ENCODE measurements at places on chromosomes 1 and 21.

DNA sequence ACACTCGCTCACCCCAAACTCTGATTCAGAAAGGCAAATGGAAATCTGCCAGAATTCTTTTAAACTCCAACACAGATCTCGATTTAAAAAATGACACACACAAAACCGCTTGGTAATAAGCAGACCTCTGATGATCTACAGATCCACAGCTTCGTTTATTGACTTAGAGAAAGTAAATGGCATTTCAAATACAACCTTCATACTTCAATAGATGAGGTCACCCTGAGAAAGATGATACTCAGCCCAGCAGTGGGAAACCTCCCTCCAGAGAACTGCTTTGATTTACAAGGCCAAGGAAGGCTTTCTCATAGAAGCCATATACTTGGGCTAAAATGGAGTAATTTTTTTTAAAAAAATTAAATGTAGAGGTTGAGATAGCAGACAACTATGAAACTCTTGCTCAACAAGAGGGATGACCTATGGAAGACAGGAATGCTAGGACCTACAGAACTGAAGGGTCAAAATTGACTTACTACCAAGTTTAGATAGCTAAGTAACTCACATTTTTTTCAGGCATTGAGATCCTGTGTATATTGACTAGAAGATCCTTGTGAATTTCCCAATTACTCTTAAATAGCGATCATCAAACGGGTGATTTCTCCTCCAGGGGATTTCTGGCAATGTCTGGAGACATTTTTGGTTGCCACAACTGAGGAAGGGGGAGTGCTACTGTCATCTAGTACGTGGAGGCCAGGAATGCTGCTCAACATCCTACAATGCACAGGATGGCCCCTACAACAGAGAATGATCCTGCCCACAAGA is 143.9 kb downstream of the CLIC6 start:
- DNase-seq = no peak

GRCh38 chr1:228094432-228095016 is 8.6 kb downstream of the C1orf35 start:
- DNase-seq = no peak

GRCh38 chr1:90132306-90132705 is 137.4 kb downstream of the ZNF326 start:
- DNase-seq = no peak

- DNase-seq = no peak
Observed at GRCh38 chr1:55428944-55429931, 214.1 kb upstream of the USP24 start.

DNA sequence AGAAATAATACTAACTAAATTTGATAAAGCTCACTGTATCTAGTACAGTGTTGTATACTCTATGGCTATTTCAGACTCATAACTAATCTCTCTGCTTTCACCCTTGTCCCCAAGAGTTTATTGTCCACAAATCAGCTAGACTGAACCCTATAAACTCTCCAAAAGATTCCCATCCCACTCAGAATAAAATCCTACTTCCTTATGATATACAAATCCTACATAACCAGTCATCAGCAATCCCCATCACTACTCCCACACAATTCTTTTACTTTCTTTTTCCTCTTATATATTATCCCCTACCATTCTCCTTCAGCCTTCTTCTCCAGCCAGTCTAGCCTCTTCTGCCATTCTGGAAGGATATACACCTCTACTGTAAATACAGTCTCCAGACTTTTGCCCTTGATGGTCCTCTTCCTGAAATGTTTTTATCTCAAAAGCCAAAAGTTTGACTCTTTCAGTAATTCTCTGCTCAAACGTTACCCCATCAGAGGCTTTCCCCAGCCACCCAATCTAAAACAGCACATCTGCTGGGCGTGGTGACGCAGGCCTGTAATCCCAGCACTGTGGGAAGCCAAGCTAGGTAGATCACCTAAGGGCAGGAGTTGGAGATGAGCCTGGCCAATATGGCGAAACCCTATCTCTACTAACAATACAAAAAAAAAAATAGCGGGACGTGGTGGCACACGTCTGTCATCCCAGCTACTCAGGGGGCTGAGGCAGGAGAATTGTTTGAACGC is 41.6 kb downstream of the ABL2 start:
- no peak for DNase-seq

DNA sequence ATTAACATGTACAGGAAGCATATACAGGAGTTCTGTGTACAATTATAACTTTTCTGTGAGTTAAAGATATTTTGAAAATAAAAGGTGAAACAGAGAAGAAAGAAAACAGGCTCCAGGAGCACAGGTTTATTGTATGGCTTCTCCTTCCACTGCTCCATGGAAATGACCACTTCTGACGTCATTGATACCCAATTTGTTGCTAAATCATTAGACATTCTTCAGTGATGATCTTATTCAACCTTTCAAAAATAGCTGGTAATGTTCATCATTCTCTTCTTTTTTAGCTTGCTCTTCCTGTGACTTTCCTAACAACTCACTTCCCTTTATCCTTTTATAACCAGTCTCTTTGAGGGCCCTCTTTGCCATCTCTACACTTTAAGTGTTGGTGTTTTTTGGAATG is 77.8 kb downstream of the KCNK2 start:
- DNase-seq = no peak

DNA sequence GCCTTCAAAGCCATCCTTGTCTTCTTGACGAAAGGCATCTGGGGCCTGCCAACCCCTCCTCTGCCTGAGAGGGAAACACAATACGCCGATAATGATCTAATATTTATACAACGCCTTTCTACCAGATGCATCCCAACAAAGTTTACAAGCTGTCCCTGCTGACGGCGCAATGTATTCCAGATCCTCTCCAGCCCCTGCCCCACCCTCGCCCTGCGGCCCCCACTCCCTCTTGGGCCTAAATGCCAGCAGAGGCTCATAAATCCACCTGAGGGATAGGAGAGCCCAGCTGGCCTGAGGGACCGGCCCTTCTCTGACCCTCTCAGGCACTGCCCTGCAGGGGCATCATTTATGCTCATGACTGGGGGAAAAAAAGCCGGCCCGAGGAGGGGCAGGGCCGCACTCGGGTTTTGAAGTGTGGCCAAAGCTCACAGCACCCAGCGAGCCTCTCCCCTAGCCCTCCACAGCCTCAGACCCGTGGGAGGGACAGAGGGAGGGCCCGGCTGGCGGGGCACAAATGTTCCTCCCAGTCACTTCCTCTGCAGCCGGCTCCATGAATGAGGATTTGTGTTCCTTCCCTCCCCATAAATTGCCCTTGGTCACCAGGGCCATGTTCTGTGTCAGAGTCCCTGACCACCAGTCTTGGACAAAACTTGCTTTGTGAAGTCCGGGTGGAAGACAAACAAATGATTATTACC is 140.3 kb downstream of the FOXD2 start:
- DNase-seq = no peak

- no peak for DNase-seq
Observed at GRCh38 chr1:151574575-151575529, 34.7 kb downstream of the TUFT1 start.

GRCh38 chr21:43716376-43717165 is 2.4 kb upstream of the PDXK start:
- DNase-seq = peak; percentile 67

- no peak for DNase-seq
Observed at GRCh38 chr1:151157067-151157531, 650 bp downstream of the TNFAIP8L2 start.

- DNase-seq = no peak
Observed at GRCh38 chr1:222991908-222992307, 151.1 kb downstream of the TLR5 start.

- DNase-seq = no peak
Observed at GRCh38 chr1:79549201-79549600, 542.7 kb upstream of the ADGRL4 start.

DNA sequence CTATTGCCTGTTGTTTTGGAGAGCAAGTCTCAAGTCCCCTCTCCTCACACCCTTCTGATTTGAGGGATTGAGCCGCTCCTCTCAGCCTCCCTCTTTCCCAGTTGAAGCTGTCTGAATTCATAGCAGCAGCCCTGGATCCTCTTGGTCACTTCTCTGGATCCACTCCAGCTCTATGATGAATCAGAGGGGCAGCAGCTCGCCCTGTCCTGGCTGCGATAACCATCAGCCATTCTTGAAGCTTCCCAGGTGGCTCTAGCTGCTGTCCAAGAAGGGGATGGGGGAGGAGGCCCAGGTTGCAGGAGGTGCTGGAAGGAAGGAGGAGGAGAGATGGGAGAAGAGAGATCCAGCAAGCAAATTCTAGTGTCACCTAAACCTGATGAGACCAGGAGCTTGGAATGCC is 31.3 kb downstream of the WNT4 start:
- no peak for DNase-seq

- no peak for DNase-seq
Observed at GRCh38 chr1:173478094-173478674, 1.0 kb downstream of the PRDX6 start.

GRCh38 chr1:203565981-203566380 is 60.7 kb upstream of the ATP2B4 start:
- DNase-seq = no peak

DNA sequence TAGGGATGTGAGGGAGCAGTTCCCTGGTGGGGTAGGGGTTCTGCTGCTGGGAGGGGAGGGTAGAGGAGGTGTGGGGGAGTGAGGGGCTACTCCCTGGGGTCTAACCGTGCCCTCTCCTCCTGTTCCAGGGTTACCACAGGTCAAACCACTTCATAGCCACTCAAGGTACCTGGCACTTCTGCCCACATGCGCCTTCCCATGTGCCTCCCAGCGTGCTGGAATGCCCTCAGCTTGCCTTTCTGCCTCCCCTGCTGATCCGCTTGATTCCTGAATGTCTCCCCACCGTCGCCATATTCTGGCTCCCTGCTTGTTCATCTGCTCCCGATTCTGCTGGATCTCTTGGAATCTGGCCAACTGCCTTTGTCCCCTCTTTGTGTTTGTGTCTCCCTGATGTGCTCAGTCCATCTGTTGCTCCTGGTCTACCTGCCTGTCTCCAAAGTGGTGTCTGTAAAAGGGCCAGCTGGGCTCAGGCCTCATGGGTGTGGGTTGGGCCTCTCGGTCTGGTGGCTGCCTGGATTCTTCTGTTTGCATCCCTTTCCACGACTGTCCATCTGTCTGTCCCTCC is 74.4 kb downstream of the PTPRU start:
- no peak for DNase-seq

DNA sequence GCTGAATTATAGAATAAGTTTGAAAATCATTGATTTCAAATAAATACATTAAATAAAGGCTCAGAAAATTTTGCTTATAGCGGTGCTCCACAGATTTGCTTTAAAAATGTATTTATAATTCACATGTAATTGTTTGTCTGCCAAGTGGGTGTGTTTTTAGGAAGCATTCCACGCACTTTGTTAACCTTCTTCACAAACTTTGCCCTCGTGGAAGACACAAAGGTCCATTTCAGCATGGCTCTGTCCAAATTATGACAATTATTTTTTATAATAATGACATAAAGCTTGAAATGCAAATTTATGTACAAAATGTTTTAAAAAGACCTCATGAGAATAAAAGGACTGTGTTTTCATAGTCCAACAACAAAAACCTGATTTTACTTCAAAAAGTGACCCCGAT is 146.1 kb downstream of the GRIK1 start:
- no peak for DNase-seq

- no peak for DNase-seq
Observed at GRCh38 chr1:33443705-33444180, 12.8 kb upstream of the PHC2 start.

- DNase-seq = no peak
Observed at GRCh38 chr1:221979444-221980032, 237.6 kb upstream of the DUSP10 start.

DNA sequence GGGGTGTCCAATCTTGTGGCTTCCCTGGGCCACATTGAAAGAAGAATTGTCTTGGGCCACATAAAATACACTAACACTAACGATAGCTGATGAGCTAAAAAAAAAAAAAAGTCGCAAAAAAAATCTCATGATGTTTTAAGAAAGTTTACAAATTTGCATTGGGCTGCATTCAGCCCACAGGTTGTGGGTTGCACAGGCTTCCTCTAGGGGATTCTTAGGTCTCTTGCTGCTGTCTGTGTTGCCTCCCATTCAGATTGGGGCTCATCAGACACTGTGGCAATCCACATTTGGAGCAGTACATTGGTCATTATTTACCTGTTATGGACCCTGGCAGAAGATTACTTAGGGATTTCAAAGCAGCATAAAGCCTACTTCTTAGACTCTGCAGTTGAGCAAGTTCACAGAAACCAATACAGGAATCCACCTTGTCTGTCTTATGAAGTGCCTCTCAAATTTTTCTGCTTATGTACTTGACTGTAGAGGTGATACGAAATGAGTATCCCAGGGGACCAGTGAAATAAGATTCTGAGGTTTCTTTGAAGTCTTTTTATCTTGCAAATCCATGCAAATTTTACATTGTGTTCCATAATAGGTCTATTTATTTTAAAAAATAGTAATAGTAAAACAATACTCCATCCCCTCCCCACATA is 205.5 kb downstream of the RPS6KC1 start:
- no peak for DNase-seq

DNA sequence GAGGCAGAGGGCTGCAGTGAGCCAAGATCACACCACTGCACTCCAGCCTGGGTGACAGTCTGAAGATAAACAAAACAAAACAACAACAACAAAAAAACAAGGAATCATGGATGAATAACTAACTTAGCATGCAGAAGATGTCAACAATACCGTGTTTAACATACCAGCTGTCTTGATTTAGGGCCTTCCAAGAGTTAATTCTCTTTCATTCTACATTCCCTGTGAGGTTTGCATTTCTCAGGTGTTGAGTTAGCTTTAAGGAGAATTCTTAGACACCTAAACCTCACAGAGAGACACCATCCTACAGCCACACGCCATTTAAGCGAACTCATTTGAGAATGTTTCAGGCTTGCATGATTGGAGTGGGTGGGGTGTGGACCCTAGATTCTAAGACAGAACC is 363.1 kb upstream of the RUNX1 start:
- no peak for DNase-seq

DNA sequence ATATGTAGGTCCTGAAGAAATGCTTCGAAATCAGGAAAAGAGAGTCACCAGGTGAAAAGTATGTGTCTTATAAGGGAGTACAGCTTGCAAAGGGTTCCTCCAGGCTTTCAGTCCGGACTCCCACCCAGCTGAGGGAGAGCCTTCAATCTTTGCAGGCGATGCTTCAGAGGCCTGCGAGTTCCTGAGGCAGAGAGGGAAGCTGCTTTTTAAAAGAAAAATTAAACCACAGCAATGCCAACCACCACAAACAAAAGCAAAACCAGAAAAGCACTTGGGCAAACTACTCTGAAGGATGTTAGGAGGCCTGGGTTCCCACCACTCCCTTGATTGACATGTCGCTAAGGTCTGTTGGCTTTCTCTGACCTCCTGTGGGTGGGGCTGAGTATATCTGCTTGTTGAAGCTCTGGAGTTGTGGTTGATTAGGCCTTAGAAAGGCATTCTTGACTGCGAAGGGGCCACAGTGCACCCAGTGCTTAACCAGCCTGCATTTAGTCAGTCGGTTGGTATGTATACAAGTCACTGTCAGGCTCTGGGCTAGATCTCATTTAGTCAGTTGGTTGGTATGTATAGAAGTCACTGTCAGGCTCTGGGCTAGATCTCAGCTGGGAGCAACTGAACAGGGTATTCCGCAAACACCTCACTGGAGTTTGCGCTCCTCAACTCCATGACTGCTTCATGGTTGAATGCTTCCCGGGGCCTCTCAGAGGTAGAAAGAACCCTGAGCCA is 1.2 kb downstream of the NIPAL3 start:
- DNase-seq = no peak

- DNase-seq = no peak
Observed at GRCh38 chr21:14531757-14532316, 14.3 kb downstream of the SAMSN1 start.

All from GM19239 (cell line).